CD4-positive, alpha-beta T cell treated with Interleukin-4 for 4 hours (primary cell): ENCODE measurements at places on chromosomes 1 and 21.

DNA sequence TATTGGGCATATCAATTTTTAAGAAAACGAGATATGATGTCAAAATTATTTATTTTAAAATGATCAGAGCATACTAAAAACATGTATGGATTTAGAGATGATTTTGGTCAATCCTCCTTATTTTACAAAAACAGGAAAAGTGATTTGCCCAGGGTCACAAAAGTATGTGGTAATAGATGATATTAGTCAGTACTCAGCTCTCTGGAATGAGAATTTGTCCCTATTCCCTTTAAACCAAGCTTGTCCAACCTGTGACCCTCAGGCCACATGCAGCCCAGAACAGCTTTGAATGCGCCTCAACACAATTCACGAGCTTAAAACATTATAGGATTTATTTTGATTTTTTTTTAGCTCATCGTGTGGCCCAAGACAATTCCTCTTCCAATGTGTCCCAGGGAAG lies 104.7 kb downstream of the AKT3 start:
- no peak for DNase-seq

GRCh38 chr1:63829349-63830327 lies 55.8 kb downstream of the ROR1 start:
- no peak for DNase-seq

- DNase-seq, result no peak
These were observed 47.6 kb downstream of the PEX14 start for GRCh38 chr1:10522322-10522860.

DNA sequence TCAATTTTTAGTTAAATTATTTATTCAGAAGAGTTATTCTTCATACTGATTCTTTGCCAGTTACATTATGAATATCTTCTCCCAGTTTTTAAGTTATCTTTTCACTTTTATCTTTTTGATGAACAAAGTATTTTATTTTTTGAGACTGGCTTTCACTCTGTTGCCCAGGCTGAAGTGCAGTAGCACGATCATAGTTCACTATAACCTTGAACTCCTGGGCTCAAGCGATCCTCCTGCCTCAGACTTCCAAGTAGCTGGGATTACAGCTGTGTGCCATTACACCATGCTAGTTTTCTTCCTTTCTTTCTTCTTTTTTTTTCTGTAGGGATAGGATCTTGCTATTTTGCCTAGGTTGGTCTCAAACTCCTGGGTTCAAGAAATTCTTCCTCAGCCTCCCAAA lies 3.5 kb downstream of the GORAB start:
- no peak for DNase-seq

DNA sequence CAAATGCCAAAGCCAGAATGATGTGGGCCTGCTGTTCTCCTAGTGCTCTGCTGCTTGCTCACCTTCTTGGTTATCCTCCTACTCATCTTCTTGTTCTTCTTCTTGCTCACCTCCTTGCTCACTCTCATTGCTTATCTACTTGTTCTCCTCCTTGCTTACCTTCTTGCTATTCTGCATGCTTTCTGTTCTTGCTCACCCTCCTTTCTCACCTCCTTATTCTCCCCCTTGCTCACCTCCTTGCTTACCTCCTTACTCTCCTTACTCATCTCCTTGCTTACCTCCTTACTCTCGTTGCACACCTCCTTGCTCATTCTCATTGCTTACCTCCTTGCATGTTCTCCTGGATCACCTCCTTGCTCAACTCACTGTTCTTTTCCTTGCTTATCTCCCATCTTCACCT lies at the start of gene OR14I1:
Gene OR14I1 (minus strand): TSS at position 53 of the 400 bp plus-strand sequence.
- no peak for DNase-seq

- no peak for DNase-seq
These were observed 447 bp upstream of the PAQR6 start for GRCh38 chr1:156248323-156248683.

GRCh38 chr1:203589595-203589994 lies 37.0 kb upstream of the ATP2B4 start:
- DNase-seq, result no peak
